ENCODE measurements at places on chromosomes 13 and 19.

DNA sequence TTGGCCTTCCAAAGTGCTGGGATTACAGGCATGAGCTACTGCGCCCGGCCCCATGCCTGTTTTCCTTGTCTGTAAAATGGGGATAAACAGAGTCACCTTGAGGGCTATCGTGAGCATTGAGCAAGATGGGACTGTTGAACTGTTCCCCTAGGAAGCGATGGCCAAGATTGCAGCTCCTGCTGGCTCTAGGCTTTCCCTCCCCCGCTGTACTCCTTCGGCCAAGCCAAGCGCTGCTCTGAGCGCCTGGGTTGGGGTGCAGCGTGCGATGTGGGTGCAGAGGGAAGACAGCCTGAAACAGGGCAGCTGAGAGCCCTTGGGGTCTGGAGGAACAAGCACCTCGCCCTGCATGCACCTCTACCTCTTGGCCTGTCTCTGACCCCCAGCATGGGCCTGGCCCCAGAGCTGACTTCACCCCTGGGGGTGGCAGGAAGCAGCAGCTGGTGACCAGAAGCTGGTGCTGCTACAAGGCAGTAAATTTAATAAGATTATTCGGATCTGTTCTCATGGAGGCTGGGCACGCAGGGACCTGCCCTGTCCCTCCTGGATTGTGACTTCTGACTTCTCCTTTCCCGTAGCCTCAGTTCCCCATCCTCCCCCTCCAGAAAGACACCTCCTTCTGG, 5.3 kb downstream of the GNG8 start:
- no peak for DNase-seq

GRCh38 chr13:73618275-73618865, 515.8 kb downstream of the KLF12 start:
- no peak for DNase-seq

DNA sequence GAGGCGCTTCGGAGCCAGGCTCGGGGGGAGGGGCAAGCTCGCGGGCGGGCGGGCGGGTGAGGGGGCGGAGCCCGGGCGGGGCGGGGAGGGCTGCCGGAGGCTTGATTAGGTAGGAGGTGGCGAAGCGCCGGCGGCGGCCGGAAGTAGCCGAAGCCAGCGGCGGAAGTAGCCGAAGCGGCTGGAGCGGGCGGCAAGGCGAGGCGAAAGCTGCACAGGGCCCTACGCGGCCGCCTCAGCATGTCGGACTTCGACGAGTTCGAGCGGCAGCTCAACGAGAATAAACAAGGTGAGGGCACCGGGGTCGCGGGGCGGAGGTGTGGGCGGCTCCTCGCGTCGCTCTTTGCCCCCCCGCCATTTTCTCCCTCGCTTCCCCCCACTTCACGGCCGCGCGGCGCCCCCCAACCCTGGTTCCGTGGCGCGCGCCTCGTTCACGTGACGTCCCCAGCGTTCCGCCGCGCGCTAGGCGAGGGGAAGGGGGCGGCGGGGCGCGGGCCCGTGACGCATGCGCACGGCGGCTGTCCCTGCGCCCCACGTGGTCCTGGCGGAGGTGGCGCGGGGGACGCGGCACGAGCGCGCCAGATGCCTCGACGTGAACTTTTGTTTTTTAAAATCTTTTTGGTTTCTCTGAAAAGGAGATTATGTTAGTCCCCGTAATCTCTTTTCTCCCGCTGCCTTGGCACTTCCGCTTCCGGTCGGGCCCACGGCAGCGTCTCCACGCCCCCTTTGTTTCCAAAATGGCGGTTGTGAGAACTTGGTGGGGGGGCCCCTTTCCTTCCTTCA, at the start of gene U2AF2:
Gene U2AF2, plus strand, starts transcription at position 168 of the 780 bp plus-strand sequence. Its CDS starts 70 bp downstream, at position 238.
- peak; percentile 94 for DNase-seq

GRCh38 chr13:58955546-58956385, 1208.0 kb downstream of the DIAPH3 start:
- DNase-seq, result no peak

DNA sequence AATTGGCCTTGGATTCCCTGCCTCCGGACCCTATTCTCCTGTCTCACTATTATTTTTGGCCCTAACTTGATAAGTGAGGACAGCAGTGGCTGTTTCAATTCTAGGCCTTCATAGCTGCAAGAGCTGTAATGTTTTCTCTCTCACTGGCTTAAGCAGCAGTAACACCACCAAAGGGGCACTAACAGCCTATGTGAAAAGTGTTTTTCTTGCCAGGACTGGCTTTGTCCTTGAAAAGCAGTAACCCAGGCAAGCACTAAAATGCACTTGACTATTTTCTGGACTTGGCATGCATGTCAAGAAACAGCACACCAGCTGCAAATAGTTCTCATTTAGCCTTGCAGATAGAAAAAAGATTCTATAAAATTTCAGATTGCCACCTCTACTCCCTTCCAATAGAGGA, 9.3 kb upstream of the FBXL3 start:
- no peak for DNase-seq

DNA sequence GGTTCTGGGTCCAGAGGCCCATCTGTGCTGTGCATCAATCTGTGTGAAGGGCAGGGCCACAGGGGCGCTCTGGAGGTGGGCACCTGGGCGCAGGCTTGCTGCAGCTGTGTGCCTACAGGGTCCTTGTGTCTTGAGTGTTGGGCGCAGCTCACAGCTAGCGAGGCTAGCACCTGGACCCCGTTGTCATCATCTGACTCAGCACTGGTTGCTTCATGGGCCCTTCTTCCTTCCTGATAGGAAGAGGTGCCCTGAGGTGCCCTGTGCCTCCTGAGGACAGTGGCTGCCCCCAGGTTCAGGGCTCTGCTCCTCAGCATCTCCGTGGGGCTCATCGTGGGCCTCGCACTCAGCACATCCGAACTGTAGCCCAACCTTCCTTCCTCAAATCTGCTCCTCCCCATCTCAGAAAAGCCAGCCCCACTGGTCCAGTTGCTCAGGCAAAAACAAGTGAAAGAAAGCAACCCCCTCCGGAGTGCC, 54.8 kb downstream of the GATAD2A start:
- no peak for DNase-seq

GRCh38 chr13:50236898-50237318, 221.7 kb downstream of the KCNRG start:
- no peak for DNase-seq

GRCh38 chr13:99992949-99993351, 11.4 kb downstream of the ZIC2 start:
- DNase-seq, result no peak

DNA sequence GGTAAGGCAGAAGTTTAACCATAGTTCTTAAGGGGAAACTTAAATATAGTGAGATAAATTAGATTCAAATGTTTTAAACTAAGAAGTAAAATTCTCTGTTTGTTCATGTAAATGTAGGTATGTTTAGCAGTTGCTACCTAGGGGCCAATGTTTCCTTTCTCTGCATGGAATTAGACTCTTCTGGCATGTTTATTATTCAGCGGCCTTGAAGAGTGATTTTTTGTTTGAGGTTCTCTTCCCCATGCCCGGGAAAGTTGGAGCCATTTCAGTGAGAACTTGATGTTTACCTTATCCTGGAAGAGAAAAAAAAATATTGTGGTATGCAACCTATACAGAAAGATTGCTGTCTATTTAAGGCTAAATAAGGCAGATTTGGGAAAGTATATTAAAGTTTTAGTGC, 492.9 kb downstream of the KLF5 start:
- no peak for DNase-seq

- peak; percentile 40 for DNase-seq
These were observed 6.7 kb upstream of the PLIN4 start for GRCh38 chr19:4524808-4525562.

DNA sequence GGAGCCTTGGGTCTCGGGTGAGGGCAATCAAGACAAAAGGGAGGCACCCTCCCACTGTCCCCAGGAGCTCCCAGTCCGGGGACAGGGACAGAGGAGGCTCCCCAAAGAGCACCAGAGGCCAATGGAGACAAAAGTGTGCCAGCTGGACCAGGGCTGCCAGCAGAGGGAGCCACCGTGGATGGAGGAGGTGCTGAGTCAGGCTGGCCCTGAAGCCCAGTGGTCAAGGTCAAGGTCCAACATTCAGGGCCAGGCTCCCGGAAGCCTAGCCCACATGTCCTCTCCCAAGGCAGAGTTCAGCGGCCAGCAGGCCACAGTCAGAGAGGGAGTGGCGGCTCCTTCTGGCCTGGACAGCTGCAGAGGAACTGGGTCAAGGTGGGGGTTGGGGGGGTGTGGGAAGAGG, 8.4 kb downstream of the COL5A3 start:
- DNase-seq, result no peak

DNA sequence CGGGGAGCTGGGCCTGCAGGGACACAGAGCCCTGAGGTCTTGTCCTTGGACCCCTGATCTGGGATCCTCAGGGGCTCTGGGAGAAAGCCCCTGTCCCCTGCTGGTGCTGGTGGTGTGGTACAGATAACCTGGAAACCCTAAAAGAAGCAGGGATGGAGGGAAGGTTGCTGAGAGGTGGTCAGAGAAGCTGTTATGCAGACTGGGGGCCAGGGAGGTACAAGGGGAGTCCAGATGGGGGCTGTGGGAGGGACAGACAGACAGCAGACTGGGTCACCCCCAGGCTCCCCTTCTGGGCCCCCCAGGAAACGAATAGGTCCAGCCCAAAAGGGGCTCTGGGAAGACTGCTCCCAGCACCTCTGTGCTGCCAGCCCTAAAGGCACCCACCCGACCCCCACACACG, 34.7 kb upstream of the PEPD start:
- no peak for DNase-seq

DNA sequence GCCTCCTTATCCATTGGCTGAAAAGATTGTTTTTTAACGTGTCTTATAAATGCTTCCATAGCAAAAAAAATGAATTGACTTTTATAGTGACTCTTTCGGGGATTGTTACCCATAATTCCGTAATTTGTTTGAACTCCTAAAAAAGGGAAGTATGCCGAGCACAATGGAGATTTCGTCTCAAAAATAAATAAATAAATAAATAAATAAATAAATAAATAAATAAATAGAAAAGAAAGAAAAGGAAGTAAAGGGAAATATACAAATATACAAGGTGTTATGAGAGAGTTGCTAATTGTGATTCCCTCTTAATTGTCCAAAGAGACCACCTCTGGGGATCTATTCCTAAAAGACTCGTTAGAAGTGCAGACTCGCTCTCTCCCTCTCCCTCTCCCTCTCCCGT, 16.9 kb downstream of the OR2Z1 start:
- DNase-seq, result no peak

GRCh38 chr13:32852526-32852925, 163.7 kb upstream of the KL start:
- DNase-seq, result no peak

GRCh38 chr19:35219008-35219407, 9.5 kb downstream of the FAM187B start:
- no peak for DNase-seq

DNA sequence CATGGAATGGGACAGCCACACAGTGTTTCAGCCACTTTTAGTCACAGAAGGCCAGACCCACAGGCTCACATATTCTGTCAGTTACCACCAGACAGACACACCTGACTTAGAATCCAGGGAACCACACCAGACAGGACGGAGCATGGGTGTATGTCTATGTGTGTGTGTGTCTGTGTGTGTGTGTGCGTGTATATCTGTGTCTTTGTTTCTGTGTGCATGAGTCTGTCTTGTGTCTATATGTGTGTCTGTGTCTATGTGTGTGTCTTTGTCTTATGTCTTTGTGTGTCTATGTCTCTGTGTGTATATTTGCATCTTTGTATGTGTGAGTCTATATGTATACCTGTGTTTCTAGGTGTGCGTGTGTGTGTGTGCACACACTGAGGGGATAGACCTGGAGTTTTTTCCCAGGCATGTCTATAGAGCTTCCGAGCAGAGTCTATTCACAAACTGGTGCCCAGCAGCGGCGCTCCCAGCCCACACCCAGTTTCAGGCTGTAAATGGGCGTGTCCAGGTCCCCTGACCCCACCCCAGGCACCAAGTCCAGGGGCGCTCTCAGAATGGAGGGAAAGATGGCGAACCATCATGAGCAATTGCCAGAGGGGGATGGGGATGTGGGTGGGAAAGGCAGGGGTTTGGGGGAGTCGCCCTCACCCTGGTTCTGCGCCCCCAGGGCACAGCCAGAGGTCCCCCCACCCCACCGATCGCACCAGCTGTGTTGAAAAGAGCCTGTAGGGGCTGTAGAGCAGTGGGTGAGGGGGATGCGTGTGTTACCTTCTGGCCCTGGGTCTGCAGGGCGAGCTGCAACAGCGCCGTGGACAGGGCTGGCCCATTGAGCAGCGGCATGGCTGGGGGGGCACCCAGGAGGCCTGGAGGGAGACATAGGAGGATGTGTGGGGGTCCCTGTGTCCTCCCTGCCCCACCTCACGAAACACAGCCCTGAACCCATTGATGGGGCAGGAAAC, 6.3 kb upstream of the FDX2 start:
- no peak for DNase-seq

DNA sequence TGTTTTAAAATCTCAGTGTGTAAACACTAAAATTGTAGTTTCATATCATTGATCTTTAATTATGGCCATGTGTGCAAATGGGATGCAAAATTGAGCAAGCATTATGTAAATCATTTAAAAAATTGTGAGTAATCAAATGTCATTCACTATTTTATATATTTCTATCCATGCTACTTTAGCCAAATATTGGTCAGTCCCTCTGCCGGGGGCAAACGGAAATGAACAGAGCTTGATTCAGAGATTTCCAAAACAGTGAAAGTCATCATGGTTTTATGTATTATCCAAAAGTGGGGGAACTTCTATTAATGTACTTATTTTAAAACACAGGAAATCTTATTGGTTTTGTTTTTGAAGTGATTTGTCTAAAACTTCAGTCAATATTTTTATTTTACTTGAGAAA, 219.1 kb downstream of the IRS2 start:
- no peak for DNase-seq

GRCh38 chr13:113848431-113849260, 15.2 kb downstream of the GAS6 start:
- no peak for DNase-seq

GRCh38 chr19:14473073-14473977, 1.8 kb downstream of the PTGER1 start:
- no peak for DNase-seq

GRCh38 chr13:99043831-99044231, 66.0 kb upstream of the DOCK9 start:
- DNase-seq, result no peak

GRCh38 chr13:105513448-105513847, 1022.0 kb downstream of the EFNB2 start:
- no peak for DNase-seq

- DNase-seq, result no peak
These were observed 91.7 kb downstream of the ATP8A2 start for GRCh38 chr13:25463496-25463895.

- no peak for DNase-seq
These were observed 1.3 kb upstream of the RDH8 start for GRCh38 chr19:10011974-10012373.

GRCh38 chr13:95955255-95955654, 97.9 kb downstream of the UGGT2 start:
- DNase-seq, result no peak

GRCh38 chr19:36144624-36145023, 4.8 kb downstream of the CAPNS1 start:
- no peak for DNase-seq

DNA sequence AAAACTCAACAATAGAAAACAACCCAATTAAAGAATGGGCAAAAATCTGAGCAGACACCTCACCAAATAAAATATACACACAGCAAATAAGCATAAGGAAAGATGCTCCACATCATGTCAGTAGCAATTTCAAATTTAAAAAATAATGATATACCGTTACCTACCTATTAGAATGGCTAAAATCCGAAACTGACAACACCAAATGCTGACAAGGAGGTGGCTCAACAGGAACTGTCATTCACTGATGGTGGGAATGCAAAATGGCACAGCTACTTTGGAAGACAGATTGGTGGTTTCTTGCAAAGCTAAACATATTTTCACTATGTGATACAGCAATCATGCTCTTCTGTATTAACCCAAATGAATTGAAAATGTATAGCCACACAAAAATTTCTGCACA, 9.1 kb downstream of the CYP2A13 start:
- no peak for DNase-seq
